T-helper 17 cell (primary cell): ENCODE measurements at places on chromosomes 2 and 18. TPM values are rescaled to one million over a fixed set of nuclear protein-coding genes. Genes with fewer than 3 reads are reported as not detected.
A peak's percentile ranks its signal among the peaks of the same experiment; 100 is the strongest.

- no peaks in the 10 kb centered on the region for H3K27me3 ChIP-seq
- H3K36me3 ChIP-seq = no peaks in the 10 kb centered on the region
- H3K4me3 ChIP-seq = no peak overlapping the region
- no peak overlapping the region for H3K27ac ChIP-seq
- H3K4me1 ChIP-seq = no peaks in the 10 kb centered on the region
Measured at GRCh38 chr18:22314001-22314400, 103.7 kb downstream of the CTAGE1 start.

DNA sequence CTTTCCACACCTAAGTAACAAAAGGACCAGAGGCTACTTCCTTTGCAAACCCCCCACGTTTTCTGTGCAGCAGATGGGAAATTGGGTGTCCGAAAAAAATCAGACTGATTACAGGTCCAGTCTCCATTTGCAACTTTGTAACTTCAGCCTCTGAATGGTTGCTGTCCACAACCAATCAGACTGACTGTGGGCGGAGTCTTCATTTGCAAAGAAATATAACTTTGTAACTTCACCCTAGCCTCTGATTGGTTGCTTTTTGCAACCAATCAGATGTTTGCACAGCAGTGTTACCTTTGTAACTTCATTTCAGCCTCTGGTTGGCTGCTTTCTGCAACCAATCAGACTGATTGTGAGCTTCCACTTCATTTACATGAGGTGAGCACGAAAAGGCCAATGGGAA, 27.8 kb upstream of the CACNB4 start:
- no peaks in the 10 kb centered on the region for H3K36me3 ChIP-seq
- no peak overlapping the region for H3K27ac ChIP-seq
- no peaks in the 10 kb centered on the region for H3K27me3 ChIP-seq
- peaks cover 5% of the 10 kb centered on the region for H3K4me1 ChIP-seq
- no peak overlapping the region for H3K4me3 ChIP-seq

- H3K27ac ChIP-seq = no peak overlapping the region
- DNase-seq = no peak
- H3K36me3 ChIP-seq = peaks cover 2% of the 10 kb centered on the region
- no peak overlapping the region for H3K4me3 ChIP-seq
Measured at GRCh38 chr2:18373081-18373480, 187.4 kb downstream of the RDH14 start.

DNA sequence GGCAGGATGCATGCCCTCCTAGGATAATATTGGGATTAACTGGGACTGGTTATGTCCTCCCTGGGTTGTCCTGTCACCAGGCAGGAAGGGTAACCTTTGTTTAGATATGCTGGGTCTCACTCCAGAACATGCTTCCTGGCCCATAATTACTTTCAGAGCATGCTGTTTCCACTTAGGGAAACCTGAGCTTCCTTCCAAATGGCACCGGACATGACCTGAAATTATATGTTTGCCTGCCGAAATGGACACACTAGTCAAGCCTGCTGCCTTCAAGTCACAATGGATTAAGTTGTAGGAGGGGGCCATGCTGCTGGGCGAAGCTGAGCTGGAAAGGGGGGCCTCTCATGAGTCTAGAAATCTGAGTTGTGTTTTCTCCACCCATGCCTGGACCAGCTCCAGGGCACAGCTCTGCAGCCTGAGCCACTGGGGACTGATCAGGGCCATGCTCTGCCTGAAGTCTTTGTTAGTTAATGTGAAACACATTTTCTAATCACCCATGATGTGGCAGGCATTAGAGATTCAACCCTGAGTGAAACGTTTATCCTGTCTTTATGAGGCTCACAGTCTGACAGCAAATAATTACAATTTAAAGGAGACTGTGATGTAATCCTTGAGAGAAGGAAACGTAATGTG, 273.3 kb downstream of the TNS1 start:
- H3K36me3 ChIP-seq = peaks cover 4% of the 10 kb centered on the region
- no peak overlapping the region for H3K27ac ChIP-seq
- no peak overlapping the region for H3K4me3 ChIP-seq
- no peak for DNase-seq

GRCh38 chr18:28801876-28802275, 624.9 kb upstream of the CDH2 start:
- H3K36me3 ChIP-seq = no peaks in the 10 kb centered on the region
- no peak overlapping the region for H3K27ac ChIP-seq
- H3K27me3 ChIP-seq = no peaks in the 10 kb centered on the region

DNA sequence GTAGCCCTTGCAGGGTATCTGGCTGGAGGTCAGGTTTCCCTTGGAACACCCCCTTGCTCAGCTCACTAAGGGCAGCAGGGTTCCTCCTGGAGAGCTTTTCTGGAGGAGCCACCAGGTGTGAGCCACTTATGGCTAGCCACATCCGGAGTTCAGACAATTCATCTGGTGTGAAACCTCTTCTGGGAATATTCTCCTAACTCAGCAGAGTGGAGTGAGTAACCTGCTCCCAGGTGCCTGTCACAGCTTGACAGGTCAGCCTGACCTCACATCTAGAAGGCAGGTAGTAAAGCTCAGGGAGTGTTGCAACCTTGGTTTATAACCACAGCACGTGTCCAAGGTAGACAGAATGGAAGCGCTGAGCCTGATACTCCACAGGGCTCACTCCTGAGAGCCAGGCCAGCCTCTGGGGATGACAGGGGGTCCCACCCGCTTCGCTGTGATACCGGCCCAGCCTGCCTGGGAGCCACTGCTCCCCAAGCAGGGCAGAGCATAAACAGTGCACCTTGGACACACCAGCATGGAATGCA, 62.6 kb upstream of the TGFA start:
- no peak overlapping the region for H3K27ac ChIP-seq
- H3K4me1 ChIP-seq = peaks cover 9% of the 10 kb centered on the region
- peaks cover 7% of the 10 kb centered on the region for H3K36me3 ChIP-seq
- H3K27me3 ChIP-seq = peaks cover 40% of the 10 kb centered on the region

- peak overlapping the region; percentile 93 for H3K4me3 ChIP-seq
- peaks cover 50% of the 10 kb centered on the region for H3K27me3 ChIP-seq
- no peak for DNase-seq
- peak overlapping the region; percentile 74 for H3K27ac ChIP-seq
- H3K4me1 ChIP-seq = peaks cover 23% of the 10 kb centered on the region
- H3K36me3 ChIP-seq = peaks cover 3% of the 10 kb centered on the region
Measured at GRCh38 chr2:36356990-36357846, 1.6 kb downstream of the CRIM1 start.

- H3K27ac ChIP-seq = peak overlapping the region; percentile 78
- peaks cover 12% of the 10 kb centered on the region for H3K36me3 ChIP-seq
- H3K4me1 ChIP-seq = peaks cover 14% of the 10 kb centered on the region
- no peak overlapping the region for H3K4me3 ChIP-seq
- DNase-seq = no peak
- H3K27me3 ChIP-seq = no peaks in the 10 kb centered on the region
Measured at GRCh38 chr2:172473167-172473566, 45.8 kb downstream of the ITGA6 start.

DNA sequence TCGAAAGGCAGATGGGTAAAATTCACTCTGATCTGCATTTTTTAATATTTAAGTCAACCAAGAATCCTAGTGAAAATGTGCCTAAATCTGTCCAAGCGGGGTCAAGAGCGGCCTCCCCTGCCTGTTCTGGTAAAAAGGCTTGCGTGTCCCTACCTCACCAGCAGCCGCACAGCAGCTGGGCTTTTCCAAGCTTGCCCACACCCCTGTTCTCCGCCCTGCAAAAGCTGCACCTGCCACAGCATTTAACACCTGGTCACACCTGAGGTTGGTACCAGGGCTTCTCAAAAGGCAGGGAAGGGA, 25.8 kb upstream of the TMEM182 start:
- peak overlapping the region; percentile 93 for H3K4me3 ChIP-seq
- peak overlapping the region; percentile 83 for H3K27ac ChIP-seq
- H3K27me3 ChIP-seq = no peaks in the 10 kb centered on the region
- no peak for DNase-seq
- peaks cover 26% of the 10 kb centered on the region for H3K4me1 ChIP-seq
- H3K36me3 ChIP-seq = no peaks in the 10 kb centered on the region

DNA sequence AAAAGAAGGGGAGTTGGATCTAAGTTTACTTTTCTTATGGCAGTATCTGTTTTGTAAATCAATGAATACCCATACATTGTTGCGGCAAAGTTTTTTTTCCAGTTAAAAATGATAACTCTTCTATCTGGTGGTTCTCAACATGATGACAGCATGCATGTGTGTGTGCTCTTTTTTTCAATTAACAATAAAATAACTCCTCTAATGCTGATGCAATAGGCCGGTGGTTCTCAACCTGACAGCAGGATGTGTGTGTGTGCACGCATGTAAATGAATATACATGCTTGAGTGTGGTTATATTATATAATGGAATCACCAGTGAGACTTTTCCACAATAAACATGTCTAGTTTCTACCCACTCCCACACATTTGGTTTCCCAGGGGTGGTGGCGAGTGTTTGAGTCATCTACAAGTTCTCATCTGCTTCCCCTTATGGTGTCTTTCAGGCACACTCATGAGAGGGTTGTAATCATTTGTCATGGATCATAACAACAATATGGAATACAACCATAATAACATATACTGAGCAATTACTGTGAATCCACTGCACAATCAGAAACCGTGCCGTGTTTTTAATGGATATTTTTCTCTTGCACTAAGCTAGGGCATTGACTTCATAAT, 31.2 kb downstream of the PARD3B start:
- peaks cover 3% of the 10 kb centered on the region for H3K4me1 ChIP-seq
- DNase-seq = no peak
- H3K36me3 ChIP-seq = no peaks in the 10 kb centered on the region
- no peaks in the 10 kb centered on the region for H3K27me3 ChIP-seq
- H3K4me3 ChIP-seq = no peak overlapping the region

- H3K4me1 ChIP-seq = peaks cover 2% of the 10 kb centered on the region
- no peaks in the 10 kb centered on the region for H3K36me3 ChIP-seq
- peaks cover 29% of the 10 kb centered on the region for H3K27me3 ChIP-seq
- H3K27ac ChIP-seq = no peak within 1 kb of the TSS
- no peak within 1 kb of the TSS for H3K4me3 ChIP-seq
- no peak for DNase-seq
Measured at GRCh38 chr2:36696533-36696932, at the start of gene VIT. VIT (plus strand) TSS chr2:36696707; CDS start chr2:36716371, 19,664 bp downstream.

- H3K4me3 ChIP-seq = no peak overlapping the region
- peaks cover 4% of the 10 kb centered on the region for H3K36me3 ChIP-seq
- peaks cover 18% of the 10 kb centered on the region for H3K27me3 ChIP-seq
- DNase-seq = no peak
Measured at GRCh38 chr2:226615891-226616290, 183.7 kb downstream of the IRS1 start.

GRCh38 chr2:45637440-45637839, 14.0 kb upstream of the PRKCE start:
- peaks cover 8% of the 10 kb centered on the region for H3K36me3 ChIP-seq
- H3K4me1 ChIP-seq = peaks cover 6% of the 10 kb centered on the region
- H3K27ac ChIP-seq = no peak overlapping the region
- no peak overlapping the region for H3K4me3 ChIP-seq

DNA sequence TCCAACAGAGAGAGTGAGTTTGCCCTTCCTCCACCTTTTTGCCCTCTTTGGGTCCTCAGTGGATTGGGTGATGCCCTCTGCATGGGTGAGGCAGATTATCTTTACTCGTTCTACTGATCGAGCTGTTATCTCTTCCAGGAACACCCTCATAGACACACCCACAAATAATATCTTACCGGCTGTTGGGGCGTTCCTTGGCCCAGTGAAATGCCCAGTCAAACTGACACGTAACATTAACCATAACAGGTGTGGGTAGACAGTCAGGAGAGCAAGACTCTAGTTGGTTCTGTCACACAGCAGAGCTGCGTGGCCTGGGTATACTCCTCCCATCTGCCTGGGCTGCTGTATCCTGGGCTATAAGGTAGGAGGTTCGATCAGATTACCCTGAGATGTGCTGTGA, 144.1 kb downstream of the AGAP1 start:
- H3K36me3 ChIP-seq = no peaks in the 10 kb centered on the region
- peaks cover 18% of the 10 kb centered on the region for H3K4me1 ChIP-seq
- H3K27me3 ChIP-seq = peaks cover 35% of the 10 kb centered on the region

DNA sequence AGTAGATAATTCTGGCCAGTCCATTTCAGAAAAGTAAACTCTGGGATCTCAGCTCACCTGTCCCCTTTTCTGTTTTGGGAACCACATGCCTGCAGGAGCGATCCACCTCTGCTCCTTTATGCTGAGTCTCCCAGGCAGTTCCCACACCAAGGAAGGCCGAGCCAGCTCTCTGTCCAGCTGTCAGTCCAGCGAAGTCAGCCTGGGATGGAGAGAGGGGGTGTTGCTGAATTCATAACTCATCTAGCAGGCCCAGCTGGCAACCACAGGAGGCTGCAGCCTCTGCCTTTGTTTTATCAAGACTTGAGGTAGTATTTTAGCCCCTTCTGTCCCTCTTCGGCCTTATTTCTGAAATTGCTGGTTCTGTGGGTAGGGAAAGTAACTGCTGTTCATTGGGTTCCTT, 209.9 kb downstream of the ARL4C start:
- no peak for DNase-seq
- peak overlapping the region; percentile 82 for H3K27ac ChIP-seq
- H3K4me1 ChIP-seq = peaks cover 33% of the 10 kb centered on the region

DNA sequence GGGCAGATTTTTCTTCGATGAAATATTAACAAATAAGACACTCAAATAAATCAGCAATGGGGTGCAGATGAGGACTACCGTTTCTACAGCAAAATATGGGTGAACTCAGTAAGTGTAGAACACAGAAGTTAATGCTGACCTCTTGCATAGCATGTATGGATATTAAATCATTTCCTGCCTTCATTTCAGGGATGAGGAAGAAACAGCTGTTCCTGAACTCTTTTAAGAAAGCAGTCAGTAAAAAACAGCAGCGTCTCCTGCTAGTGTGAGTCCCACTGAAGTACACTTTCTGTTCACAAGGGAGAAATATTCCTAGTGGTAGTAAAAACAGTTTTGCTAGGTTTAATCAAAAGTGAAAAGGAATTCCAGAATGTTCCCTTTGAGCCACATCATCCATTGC, 379.0 kb downstream of the ZEB2 start:
- peaks cover 2% of the 10 kb centered on the region for H3K36me3 ChIP-seq
- no peaks in the 10 kb centered on the region for H3K4me1 ChIP-seq
- H3K27me3 ChIP-seq = no peaks in the 10 kb centered on the region
- no peak overlapping the region for H3K27ac ChIP-seq

GRCh38 chr2:226002438-226002837, 602.9 kb downstream of the NYAP2 start:
- H3K27me3 ChIP-seq = no peaks in the 10 kb centered on the region
- H3K4me1 ChIP-seq = no peaks in the 10 kb centered on the region
- no peak overlapping the region for H3K27ac ChIP-seq
- H3K4me3 ChIP-seq = no peak overlapping the region

- DNase-seq = no peak
- no peaks in the 10 kb centered on the region for H3K36me3 ChIP-seq
- peaks cover 5% of the 10 kb centered on the region for H3K4me1 ChIP-seq
Measured at GRCh38 chr2:128503399-128504245, 185.0 kb upstream of the HS6ST1 start.

- H3K4me1 ChIP-seq = peaks cover 11% of the 10 kb centered on the region
- DNase-seq = no peak
- H3K27ac ChIP-seq = no peak overlapping the region
- no peaks in the 10 kb centered on the region for H3K27me3 ChIP-seq
- no peak overlapping the region for H3K4me3 ChIP-seq
Measured at GRCh38 chr2:45804987-45805755, 153.7 kb downstream of the PRKCE start.

The NLRC4 gene
- 0.10 TPM for total RNA-seq

The CHN1 gene
- total RNA-seq = 16.5 TPM

The DPP10 gene
- not detected for total RNA-seq

The EFR3B gene
- total RNA-seq = not detected

The DCC gene
- not detected for total RNA-seq

The ACVR1C gene
- 8.5 TPM for total RNA-seq

The ITGB6 gene
- total RNA-seq = not detected

The TUBB8B gene
- total RNA-seq = not detected

The ETAA1 gene
- total RNA-seq = 6.7 TPM
